ENCODE measurements at places on chromosomes 12 and 14.

GRCh38 chr14:33676135-33676566 lies 274.7 kb downstream of the EGLN3 start:
- no peak for DNase-seq

GRCh38 chr12:1410794-1411193 lies 183.6 kb downstream of the FBXL14 start:
- DNase-seq, result no peak

DNA sequence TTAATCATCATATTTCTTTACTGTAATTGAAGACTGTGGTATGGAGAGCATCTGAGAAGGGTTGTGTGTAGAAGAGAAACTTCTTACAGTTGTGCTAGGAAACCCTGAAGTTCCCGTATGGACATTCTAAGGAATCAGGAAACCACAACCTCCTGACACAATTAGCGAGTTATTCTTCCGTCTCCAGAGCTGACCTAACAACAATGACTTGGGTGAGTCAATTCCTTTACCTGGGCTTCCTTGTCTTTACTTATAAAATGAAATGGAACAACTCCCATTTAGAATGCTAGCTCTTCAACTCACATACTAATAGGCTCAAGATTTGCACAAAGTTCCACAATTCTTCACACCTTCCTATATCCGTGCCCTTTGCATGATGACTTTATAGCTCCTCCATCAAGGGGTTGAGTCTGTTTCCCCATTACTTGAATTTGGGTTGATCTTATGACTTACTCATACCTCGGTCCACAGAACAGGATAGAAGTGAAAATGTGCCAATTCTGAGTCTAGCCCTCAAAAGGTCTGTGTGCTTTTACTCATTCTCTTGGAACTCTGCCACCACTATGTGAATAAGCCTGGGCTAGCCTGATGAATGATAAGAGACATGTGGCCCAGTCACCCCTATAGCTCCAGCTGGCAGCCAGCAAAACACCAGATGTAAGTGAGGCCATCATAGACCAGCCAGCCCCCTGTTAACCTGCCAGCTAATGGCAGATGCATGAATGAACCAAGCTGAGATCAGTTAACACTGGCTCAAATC lies 459.4 kb downstream of the ETNK1 start:
- DNase-seq, result peak; percentile 9

DNA sequence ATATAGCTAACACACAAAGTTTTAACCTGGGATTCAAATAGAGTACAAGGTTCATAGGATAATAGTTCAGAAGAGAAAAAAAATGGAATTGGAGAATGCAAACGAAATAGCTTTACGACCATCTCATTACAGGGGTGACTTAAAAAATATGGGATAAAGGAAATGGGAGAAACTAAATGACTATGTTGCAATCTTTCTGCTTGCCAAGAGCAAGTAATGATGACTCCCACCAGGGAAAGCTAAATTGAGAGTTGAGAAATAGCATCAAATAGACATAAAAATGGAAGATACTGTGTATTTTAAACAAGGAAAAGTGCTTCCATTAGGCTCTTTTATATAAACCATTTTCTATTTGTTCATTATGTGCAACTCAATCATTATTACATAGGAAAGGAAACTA lies 155.7 kb upstream of the ATXN7L3B start:
- no peak for DNase-seq

DNA sequence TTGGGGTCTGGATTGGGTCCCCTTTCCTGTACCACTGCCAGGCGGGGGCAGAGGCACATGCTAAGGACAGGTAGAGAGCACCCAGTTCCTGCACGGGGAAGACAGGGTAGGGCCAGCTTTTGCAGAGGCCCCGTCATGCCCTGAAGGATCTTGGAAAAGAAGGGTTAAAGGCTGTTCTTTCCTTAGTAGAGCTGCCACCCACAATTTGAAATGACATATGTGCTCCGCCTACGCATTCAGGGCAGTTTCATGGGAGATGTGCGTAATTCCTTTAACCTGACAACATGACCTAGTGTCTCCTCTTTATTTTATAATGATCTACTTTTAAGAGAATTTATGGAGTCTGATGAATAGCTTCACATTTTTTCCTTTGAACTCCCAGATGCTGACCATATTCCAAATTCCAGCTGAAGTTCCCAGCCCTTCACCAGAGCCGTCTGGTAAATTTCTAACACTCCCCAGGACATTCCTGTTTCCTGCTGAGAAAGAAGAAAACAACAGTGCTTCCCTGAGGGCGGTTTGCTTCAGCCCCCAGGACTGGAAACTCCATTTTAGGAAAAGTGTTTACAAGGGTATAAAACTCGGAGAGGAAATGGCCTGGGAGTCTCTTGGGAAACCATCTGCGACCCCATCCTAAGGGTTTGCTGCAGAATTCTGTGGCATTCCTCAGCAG lies 58.9 kb upstream of the PLEKHG3 start:
- DNase-seq, result peak; percentile 65

GRCh38 chr12:47754881-47755280 lies 3.8 kb downstream of the RAPGEF3 start:
- DNase-seq, result no peak

GRCh38 chr12:69290545-69291277 lies 51.3 kb downstream of the CPSF6 start:
- peak; percentile 35 for DNase-seq

All from hepatic stellate cell (primary cell).